ENCODE measurements at places on chromosomes 4 and X.

- DNase-seq, result no peak
These were observed 922.6 kb upstream of the SLIT2 start for GRCh38 chr4:19329077-19329476.

DNA sequence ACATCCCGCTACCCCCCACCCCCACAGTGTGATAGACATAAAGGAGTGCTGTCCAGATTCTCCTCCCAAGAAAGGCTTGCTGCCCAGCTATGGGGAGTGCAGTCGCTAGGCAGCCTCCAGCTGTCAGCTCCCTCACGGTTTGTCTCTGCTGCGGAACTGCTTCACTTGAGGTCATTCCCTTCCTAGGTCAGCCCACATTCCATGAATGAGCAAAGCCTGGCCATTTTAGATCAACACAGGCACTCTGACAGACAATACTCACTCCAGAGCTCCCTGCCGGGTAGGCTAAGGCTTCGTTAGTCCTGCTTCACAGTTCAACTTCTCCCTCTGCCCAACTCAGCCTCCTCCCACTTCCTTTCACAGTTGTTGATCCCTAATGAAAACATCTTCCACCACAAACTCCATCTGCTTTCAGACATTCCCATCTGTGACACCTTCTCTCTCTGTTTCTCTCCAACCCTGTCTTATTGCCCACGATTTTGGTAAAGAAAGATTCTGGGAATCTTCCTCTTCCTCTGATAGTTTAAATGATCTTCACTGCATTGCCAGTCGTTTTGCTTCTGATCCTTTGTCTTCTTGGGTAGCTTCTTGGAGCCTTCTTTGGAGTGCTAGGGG, 318.9 kb upstream of the F9 start:
- DNase-seq, result no peak

DNA sequence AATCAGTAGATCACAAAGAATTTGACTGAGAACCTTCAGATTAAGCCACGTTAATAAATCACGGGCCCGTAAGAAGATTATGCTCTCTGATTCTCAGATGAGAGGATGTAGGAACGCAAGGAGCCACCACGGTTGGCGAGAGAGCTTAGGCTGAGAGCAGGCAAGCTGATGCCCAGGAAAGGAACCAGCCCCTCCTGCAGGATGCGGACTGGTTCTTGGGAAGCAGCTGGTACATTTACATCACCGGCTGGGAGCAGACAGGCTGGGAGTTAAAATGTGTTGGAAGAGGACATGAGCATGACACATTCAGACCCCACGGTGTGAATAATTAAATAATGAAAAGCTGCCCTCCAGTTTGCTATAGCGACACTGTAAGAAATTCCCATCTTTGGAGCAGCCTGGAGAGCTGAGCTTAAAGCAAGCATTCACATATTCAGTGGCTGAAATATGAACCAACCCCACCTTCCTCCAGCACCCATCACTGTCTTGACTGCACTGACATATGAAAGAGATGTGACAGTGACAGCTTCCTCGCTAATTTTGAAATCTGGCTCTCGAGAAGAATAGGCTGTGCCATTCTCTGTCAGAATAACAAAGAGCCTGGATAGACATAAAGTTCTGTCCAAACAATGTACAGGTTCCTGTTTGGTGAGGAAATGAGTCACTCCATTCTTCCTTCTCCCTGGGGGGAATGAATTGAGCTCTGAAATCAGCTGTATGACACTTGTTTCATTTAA, 33.1 kb downstream of the LNX1 start:
- no peak for DNase-seq

GRCh38 chr4:22676063-22676462, 16.7 kb upstream of the GBA3 start:
- no peak for DNase-seq

- no peak for DNase-seq
These were observed 129.1 kb downstream of the COL4A6 start for GRCh38 chrX:108309144-108309543.

- DNase-seq, result no peak
These were observed 193.2 kb upstream of the KLF3 start for GRCh38 chr4:38470735-38471262.

- DNase-seq, result no peak
These were observed 23.1 kb upstream of the VCX2 start for GRCh38 chrX:8194216-8194615.

GRCh38 chr4:129350834-129351721, 255.1 kb downstream of the C4orf33 start:
- no peak for DNase-seq

DNA sequence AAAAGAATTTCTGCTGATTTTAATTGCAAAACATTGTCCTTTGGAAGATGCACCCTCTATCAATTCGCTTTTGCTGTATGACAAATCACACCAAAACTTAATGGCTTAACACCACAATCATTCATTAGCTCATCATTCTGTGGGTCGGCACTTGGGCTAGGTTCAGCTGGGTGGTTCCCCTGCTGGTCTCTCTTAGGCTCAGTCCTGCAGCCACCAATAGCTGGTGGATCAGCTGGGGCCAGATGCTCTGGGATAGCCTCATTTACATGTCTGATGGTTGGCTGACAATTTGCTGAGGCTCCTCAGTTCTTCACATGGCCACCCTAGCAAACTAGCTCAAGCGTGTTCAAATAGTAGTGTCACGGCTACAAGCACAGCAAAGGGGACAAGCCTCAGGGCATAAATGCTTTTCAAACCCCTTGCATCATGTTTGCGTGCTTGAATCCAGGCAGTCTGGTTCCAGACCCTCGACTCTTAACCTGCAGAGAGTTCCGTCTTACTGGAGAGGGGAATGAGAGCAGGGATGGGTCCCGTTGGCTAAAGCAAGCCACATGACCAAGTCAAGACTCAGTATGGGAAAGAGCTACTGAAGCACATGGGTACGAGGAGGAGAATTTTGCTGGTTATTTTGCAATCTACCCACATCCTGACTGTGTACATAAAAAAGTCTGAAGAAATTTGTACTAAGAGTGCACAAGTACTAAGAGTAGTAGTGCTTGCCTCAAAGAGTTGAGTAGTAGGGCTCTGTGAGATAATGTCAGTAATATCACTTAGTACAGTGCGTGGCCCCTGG, 7.5 kb upstream of the ACSL1 start:
- no peak for DNase-seq

GRCh38 chr4:2593003-2593402, 56.6 kb downstream of the FAM193A start:
- DNase-seq, result no peak
